ENCODE measurements at places on chromosomes 2 and 18.

GRCh38 chr2:10982931-10983701, 71.4 kb downstream of the KCNF1 start:
- DNase-seq: no peak

GRCh38 chr18:13628211-13628610, 98.1 kb downstream of the FAM210A start:
- DNase-seq: no peak

GRCh38 chr18:79770826-79771225, 26.9 kb upstream of the KCNG2 start:
- DNase-seq: no peak

- no peak for DNase-seq
Observed at GRCh38 chr2:98617149-98617548, 8.8 kb downstream of the UNC50 start.

DNA sequence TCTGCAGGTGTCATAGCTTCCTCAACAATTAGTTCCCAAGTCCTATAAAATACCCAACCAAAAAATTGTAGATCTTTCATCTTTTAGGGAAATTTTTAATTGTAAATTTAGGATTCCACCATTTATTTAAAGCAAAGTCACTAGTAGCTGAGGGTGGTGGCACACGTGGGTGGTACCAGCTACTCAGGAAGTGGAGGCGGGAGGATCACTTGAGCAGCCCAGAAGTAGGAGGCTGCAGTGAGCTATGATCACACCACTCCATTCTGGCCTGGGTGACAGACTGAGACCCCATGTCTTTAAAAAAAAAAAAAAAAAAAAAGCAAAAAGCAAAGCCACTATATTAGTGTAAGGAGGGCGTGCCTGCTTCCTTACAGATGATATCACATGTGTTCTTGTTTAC, 60.3 kb upstream of the GREB1L start:
- DNase-seq: no peak

- DNase-seq: no peak
Observed at GRCh38 chr2:3689998-3690748, 13.2 kb upstream of the DCDC2C start.

Data from activated naive CD4-positive, alpha-beta T cell treated with anti-CD3 and anti-CD28 coated beads, Interleukin-2, amount 50 U/mL, for 16 hours (primary cell).